ENCODE measurements at places on chromosomes 7 and 10.

DNA sequence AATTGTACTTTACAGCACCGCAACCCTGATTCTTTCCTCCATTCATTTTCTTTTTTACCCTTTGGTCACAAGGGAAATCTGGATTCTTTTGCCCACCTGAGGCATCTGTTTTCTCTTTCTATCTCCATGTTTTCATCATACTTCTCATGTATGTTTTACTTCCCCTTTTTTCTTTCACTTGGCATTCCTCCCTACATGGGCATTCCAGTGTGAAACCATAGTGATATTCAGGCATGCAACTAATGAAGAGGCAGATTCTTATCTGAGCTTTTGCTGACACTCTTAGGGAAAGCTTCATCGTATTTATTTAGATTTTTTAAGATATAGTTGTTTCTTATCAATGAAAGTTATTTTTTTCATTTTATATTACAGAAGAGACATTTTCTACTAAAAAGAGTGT lies 405.2 kb upstream of the TEX47 start:
- DNase-seq = no peak

- no peak for DNase-seq
Measured at GRCh38 chr10:69876931-69877330, 75.2 kb downstream of the COL13A1 start.

DNA sequence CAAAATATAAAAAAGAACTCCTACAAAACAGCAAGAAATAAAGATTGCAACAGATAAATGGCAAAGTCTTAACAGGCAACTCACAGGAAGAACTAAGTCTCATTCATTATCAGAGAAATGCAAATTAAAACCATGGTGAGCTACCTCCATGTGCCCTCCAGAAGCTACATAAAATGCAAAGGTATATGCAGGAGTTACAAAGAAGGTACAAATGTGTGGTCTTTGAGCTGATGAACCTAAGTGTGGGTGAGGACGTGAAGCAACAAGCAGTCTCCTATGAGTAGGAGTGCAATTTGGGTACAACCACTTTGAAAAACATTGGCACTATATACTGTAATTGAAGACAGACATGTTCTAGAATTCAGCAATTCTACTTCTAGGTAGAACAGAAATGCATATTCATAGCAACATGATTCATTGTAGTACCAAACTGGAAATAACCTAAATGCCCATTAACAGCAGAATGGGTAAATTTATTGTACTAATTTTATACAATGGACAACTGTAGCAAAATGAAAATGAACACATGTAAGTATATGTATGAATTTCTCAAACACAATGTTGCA lies 61.6 kb upstream of the KCNMA1 start:
- DNase-seq = no peak

- DNase-seq = no peak
Measured at GRCh38 chr10:61187601-61188000, 243.6 kb upstream of the RHOBTB1 start.

GRCh38 chr10:127977357-127978009 lies 70.6 kb downstream of the PTPRE start:
- DNase-seq = peak; percentile 73

DNA sequence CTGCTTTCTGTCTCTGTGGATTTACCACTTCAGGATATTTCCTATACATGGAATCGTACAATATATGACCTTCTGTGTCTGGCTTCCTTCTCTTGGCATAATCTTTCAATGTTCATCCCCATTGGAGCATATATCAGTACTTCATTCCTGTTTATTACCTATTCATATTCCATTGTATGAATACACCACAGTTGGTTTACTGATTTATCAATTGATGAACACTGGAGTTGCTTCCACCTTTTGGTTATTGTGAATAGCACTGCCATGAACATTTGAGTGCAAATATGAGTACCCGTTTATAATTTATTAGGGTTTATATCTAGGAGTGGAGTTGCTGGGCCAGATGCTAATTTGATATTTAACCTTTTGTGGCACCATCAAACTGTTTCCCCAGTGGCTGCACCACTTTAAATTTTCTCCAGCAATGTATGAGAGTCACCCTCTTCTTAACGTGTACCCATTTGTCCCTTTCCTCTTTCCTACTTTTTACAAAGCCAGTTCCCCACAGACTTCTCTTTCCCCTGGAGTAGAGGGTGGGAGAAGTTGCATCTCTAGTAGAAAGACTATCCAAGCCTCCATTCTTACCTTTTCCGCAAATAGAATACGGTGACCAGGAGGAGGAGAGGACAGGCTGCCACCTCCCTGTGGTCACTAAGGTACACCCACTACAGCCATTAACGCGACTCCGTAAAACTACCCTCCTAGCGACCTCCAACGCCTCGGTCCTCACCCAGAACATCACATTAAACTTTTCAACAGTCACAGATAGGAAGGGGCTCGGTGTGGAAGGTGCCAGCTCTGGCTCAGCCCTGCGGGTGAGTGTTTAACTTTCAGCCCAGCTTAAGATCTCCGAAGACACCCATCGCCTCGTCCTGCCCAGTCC lies 25.6 kb downstream of the SCD start:
- DNase-seq = peak; percentile 70

GRCh38 chr10:132162021-132162531 lies 24.7 kb upstream of the DPYSL4 start:
- DNase-seq = no peak

- no peak for DNase-seq
Measured at GRCh38 chr7:128920913-128921582, 10.5 kb upstream of the KCP start.

GRCh38 chr7:117110480-117111315 lies 157.4 kb downstream of the ST7 start:
- no peak for DNase-seq

- DNase-seq = no peak
Measured at GRCh38 chr7:135240441-135240840, 6.8 kb downstream of the STRA8 start.

GRCh38 chr10:5812283-5813090 lies 747 bp downstream of the GDI2 start:
- peak; percentile 10 for DNase-seq

DNA sequence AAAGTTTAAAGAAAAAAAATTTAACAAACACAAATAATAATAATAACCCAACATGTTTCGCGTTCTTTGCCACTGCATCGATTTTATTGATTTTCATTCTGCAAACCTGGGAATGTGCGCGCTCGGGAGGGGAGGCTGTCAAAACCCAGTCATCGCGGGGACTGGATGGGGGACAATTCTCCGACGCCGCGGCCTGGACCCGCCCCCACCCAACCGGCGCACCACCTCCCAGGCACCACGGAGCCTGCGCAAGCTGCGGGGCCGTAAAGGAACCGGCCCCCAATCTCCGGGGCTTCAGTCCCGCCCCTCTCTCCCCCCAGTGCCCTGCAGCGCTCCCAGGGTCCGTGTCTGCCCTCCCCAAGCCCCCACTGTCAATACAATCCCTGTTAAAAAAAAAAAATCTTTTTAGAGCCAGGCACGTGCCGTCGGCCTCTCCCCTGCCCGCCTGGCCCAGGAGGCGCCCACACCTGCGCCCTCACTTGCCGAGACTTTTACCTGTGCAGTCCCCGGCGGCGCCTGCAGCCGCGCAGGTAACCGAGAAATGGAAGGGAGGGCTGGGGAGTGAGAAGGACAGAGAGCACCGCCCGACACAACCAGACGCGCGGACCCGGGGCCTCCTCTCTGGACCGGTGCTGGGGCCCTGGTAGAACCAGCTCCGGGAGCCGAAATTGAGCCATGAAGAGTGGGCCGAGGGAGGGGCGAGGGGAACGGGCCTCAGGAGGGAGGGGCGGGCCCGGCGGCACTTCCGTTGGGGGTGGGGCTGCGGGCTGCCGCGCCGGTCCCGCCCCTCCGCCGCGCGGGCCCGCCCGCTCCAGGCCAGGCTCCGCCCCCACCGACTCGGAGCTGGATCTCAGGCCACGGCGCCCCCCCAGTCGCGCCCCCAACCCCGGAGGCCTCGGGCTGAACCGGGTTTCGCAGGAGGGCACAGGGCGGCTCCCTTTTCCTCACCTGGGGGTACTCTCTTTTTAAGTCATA lies 7.6 kb upstream of the ZNF503 start:
- DNase-seq = peak; percentile 72

- DNase-seq = no peak
Measured at GRCh38 chr10:113743594-113743993, 7.9 kb upstream of the PLEKHS1 start.

DNA sequence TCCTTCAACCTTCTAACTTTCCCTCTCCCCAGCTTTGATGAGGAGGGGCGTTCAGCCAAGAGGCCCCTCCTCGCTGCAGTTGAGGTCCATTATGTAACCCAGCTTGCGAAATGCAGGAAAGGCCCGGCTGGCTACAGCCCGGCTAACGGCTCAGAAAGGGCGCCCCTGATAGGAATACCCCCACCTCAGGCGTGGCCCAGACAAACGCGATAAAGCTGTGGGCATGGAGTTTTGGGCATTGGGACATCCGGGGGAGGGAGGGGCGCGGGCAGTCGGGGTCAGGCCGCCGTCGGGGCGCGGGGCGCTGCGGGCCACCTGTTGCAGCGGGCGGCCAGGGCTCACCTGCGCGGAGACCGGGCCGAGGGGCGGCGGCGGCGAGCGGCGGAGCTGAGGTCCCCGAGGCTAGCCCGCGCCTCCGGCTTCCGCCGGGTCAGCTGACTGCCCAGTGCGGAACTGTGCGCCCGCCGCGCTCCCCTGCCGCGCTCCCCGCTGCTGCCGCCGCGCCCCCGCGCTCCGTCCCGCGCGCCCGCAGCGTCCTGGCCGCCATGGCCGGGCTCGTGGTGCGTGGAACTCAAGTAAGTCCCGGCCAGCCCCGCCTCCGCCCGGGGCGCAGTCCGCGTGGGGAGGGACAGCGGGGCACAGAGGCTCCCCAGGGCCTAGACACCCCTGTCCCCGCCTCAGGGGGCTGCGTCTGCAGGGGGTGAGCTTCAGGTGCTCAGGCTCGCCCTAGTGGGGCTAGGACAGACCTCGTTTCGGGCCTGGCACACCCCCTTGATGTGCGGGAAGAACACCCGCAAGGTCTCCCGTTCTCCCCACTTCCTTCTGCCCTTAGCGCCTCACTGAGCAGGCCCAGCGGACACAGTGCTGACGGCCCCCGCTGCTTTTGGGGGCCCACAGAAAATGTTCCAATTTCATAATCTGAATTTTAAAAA lies at the start of gene LRMDA:
TSS of gene LRMDA (plus strand) at position 445 of the 932 bp plus-strand sequence.
- peak; percentile 28 for DNase-seq

- no peak for DNase-seq
Measured at GRCh38 chr10:130715686-130716670, 579.8 kb downstream of the GLRX3 start.

DNA sequence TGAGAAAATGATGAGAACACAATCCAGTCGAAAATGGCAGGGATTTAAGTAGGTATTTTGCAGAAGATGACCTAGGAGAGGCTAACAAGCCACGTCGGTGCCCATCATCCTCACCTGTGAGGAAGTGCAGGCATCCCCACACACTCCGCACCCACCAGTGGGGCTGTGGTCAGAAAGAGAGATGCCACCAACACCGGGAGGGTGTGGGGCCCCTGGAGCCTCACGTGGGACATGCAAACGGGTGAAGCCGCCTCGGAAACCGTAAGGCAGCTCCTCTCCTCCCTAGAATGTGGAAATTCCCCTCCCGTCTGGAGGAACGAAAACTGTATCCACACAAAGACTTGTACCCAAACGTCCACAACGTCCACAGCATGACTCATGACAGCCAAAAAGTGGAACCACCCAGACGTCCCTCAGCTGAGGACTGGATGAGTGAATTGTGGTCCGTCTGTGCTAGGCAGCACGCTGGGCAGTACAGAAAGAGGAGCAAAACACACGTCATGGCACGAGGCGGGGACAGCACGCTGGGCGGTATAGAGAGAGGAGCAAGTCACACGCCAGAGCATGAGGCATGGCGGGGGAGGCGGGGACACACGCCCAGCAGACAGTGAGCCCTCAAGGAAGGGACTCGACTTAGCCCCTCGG lies 246.0 kb downstream of the ELFN1 start:
- DNase-seq = no peak

- DNase-seq = no peak
Measured at GRCh38 chr7:79653136-79653631, 199.7 kb upstream of the MAGI2 start.

DNA sequence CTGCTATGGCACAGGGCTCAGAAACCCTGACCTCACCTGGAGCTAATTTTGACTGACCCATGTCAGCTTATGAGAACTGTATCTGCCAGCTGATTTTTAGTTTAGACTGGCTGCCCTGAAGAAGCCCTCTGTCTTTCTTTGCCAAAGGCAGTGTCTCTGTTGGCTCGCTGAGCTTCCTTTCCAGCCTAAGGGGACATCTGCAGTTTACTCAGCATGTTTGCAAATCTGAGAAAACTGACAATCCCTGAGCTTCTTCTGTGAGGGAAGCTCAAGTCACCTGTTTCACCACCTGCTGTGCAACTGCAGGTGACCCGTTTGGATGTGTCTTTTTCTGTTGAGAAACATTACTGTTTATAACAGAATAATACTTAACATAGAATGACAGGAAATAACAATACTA lies 46.0 kb downstream of the PRKAR2B start:
- DNase-seq = no peak

- DNase-seq = no peak
Measured at GRCh38 chr7:69457595-69458504, 140.4 kb upstream of the AUTS2 start.

DNA sequence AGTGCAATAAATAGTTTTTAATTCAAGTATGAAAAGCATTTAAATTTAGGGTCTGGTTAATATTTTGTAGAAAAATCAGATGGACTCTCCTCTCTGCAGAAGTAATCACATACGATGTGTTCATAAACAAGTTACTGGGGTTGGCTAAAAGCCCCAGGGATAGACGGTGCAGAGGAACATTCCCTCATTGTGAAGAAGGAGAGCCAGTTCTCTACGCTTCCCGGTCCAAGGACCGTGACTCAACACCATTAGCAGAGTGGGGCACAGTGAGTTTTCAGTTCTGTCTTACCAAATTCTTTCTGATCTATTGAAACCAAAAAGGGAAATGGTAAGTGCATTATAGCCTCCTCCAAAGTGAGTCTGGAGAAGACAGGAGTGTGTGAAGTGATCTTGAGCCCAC lies 327.8 kb downstream of the WDR37 start:
- DNase-seq = no peak

DNA sequence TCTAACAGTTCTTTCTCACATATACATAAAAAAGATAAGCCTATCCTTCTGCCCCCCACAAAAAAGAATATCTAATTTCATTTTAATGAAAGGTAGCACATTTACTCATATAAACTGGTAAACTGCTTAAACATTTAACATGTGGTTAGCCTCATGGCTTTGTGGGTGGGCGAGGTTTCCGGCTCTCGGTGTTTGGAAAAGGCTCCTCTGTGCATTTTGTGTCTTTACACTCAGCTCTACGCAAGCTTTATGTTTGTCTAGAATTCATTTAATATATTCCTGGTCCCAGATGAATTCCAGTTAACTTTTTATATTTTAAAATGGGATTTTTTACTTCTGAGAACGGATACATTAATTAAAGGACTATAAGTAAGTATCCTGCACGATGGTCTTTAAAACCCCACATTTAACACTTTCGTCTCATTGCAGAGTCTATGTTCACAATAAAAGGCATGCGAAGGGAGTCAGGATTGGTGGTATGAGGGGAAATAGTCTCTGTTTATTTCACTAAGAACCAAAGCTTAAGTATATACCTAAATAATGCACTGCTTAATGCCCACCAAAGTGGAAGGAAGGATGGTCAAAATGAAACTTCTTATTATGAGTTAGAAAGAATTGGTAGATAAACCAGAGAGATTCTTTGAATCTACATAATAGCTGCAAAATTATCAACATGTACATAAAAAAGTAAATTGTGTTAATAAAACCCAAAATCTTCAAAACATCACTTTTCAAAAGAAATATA lies 197.2 kb downstream of the CRPPA start:
- DNase-seq = peak; percentile 58

GRCh38 chr7:48428091-48428684 lies 256.9 kb downstream of the ABCA13 start:
- DNase-seq = no peak

GRCh38 chr10:130767116-130767730 lies 544.3 kb downstream of the TCERG1L start:
- DNase-seq = no peak

Measured in SW480 (cell line).